Smooth muscle cell of the brain vasculature (primary cell): ENCODE measurements at places on chromosomes 11 and 22.

DNA sequence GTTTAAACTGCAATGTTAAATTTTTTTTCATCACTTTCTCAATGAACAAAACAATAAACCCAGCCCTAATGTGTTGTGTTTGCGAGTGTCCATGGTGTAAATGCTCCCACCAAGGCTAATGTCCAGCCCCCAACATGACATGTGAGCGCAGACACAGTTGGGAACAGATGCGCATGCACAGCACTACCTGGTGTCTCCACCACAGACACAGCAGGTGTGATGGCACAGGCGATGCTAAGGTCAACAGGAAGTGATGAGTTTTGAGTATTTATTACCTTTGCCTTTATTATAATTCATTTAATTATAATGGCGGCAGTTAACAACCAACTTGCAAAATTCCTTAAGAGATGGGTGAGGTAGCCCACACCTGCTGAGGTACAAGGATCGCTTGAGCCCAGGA lies 42.9 kb downstream of the MICAL3 start:
- DNase-seq = no peak

GRCh38 chr11:1337647-1338007 lies 28.2 kb upstream of the TOLLIP start:
- no peak for DNase-seq

GRCh38 chr11:105071089-105071732 lies 26.1 kb upstream of the CARD16 start:
- DNase-seq = no peak

DNA sequence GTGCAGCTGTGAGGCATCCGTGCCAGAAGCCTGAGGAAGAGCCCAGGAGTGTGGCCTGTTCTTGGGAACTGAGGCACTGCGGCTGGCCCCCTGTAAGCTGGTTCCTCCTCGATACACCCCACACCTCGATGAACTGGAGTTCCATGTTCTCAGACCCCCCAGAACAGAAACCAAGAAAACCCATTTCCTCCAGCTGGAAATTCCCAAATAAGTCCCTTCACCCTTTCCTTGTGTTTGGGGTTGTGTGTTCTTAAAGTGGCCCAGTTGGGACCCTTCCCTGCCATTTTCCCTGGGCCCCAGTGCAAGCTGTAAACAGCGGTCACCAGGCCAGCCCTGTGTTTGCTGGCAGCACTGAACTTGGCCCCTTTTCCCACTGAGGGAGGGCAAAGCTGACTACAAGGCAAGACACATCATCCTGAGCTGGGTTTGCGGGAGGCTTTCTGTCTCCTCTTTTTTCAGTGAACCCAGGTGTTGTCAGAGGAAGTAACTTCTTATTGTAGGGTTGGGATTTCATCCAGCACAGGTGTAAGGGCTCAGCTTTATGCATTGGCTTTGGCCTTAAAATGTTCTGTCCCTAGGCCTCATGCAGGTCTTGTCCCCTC lies 60.1 kb upstream of the MPEG1 start:
- no peak for DNase-seq

DNA sequence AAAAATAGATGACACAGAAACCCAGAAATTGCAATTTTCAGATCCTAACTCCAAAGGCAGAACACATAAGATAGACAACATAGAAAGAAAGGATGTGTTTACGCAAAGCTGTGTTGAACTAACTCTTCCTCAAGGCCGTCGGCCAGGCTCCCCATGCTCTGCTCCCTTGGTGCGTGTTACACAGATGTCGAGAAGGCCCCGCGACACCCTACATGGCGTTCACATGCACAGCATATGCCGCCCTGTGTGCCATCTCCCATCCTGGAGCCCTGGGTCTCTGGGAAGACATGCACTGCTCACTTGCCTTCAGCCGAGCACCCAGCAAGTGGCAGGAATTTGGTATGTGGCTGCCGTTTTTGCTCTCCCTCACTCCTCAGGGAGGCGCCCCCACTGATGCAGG lies 47.0 kb upstream of the ARFGAP3 start:
- no peak for DNase-seq
